G401 (cell line): ENCODE measurements at places on chromosomes 1 and 21. TPM values are rescaled to one million over a fixed set of nuclear protein-coding genes. Genes with fewer than 3 reads are reported as not detected.

The ACTL8 gene
- 0.51 and 2.4 TPM in 2 replicates for total RNA-seq

GRCh38 chr1:102191723-102192122 is 195.0 kb upstream of the OLFM3 start:
- peak; percentile 90 for DNase-seq

The PRAMEF11 gene
- not detected in 2 replicates for total RNA-seq

The OR2L8 gene
- not detected in 2 replicates for total RNA-seq

- no peak for DNase-seq
These were observed 2.0 kb upstream of the GJA5 start for GRCh38 chr1:147762233-147763024.

DNA sequence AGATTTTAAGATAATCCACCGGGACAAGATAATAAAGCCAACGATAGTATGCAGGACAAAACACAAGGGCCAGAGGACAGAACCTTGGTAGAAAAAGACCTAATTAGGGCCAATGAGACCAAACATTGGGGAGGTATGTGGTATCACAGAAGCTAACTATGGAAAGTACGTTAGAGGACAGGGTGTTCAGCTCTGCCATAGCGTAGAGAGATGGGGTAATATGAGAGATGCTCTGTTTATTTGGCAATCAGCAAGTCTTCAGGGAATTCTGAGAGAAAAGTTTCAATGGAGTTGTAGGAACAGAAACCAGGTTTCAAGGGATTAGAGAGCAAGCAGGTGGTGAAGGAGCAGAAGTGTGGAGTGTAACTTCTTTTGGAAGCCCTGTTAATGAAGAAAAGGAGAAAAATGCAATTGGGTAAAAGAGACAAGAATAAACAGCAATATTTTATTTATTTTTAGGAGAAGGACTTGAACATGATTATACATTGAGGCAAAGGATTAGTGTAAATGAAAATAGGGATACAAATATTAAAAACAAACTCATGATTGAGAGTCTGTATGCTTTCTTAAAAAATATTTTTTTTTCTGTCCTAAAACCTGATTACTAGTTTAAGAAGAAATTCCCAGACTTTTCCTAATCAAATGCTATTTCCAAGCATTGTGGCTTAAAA is 24.0 kb downstream of the EEIG2 start:
- no peak for DNase-seq

- DNase-seq: no peak
These were observed 14.4 kb downstream of the INAVA start for GRCh38 chr1:200909071-200909470.

DNA sequence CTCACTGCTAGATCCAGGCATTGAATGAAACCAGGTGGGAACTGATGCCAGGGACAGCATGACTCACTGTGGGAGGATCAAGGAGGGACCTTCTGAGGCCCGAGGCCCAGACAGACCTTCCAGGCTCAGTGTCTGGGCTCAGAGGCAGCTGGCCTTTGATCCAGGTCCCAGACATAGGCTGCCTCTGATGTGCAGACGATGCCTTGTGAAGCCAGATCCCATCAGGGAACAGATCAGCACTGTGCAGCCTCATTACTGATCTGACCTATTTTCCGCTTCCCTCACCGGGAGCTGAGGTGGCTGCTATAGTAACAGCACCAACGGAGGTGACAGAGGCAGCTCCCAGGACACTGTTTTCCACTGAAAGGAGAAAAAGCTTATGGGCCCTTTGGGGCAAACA is 399.5 kb downstream of the MATN1 start:
- DNase-seq: peak; percentile 8

DNA sequence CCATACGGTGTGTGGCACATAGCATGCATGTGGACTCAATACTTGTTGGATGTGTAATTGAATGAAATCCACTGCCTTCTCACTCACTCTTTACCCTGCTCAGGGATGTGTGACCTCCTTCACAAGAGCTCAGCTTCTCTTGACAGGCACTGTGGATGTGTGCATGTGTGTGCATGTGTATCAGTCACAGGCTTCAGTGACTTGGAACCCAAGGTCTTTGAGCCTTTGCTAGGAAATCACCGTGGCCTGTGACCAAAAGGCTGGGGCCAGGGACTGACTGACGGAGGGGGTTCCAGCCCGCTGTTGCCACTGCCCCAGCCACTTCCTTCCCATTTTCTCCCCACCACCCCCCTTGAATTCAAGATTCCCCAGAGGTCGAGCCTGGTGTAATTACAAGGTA is 144.4 kb upstream of the POU3F1 start:
- no peak for DNase-seq

- DNase-seq: no peak
These were observed 537.2 kb downstream of the NPHP4 start for GRCh38 chr1:5455056-5455455.

DNA sequence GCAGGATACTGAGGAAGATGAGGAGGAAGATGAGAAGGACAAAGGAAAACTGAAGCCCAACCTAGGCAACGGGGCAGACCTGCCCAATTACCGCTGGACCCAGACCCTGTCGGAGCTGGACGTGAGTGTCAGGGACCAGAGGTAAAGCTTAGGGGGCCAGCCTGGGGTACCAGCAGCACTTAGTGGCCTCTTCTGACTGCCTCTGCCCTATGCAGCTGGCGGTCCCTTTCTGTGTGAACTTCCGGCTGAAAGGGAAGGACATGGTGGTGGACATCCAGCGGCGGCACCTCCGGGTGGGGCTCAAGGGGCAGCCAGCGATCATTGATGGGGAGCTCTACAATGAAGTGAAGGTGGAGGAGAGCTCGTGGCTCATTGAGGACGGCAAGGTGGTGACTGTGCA is 17.6 kb downstream of the KDF1 start:
- no peak for DNase-seq

- DNase-seq: peak; percentile 47
These were observed at the start of gene SMG7 for GRCh38 chr1:183472488-183473216. Gene SMG7, plus strand, starts transcription at chr1:183472499. Its CDS starts 122 bp downstream, at chr1:183472621.

DNA sequence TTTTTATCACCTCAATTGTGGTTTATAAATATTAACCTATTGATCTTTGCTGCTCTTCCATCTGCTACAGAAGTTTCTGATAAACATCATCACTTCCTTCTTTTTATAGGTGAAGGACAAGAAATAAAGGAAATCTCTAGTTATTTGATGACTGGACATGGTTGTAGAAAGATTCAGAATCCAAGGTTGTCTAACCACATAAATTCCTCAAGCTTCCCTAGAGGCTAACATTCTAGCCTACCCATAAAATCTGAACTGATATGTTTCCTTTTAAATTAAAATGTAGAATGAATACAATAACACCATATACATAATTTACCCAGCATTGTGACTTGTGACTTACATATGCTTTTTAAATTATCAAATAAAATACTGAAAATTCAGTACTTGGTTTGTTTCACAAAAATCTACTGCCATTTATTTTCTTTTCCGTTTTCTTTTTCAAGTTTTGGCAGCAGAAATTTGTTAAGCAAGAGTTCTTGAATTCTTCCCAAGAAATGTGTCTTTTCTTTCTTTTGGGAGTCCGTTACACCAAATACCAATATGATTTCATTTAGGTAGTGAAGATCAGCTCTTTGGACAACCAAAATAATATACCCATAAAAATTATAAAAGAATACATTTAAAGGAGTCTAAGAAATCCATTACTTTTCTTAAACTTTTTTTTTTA is 513.2 kb upstream of the ADGRL2 start:
- DNase-seq: no peak
